Activated CD4-positive, alpha-beta T cell treated with anti-CD3 and anti-CD28 coated beads, Interleukin-2, amount 10 ng/mL, durations not matched to agents 24 days and 14 days (primary cell): ENCODE measurements at places on chromosomes 12 and 14. TPM values are rescaled to one million over a fixed set of nuclear protein-coding genes. Genes with fewer than 3 reads are reported as not detected.

Gene SLC4A8
- 1.4 and 2.3 TPM in 2 replicates for total RNA-seq

Gene SIX4
- 0.23 and 0.52 TPM in 2 replicates for total RNA-seq

Gene MYO1H
- total RNA-seq, result not detected in 2 replicates

Gene MIP
- not detected in 2 replicates for total RNA-seq

Gene RPL10L
- not detected in 2 replicates for total RNA-seq

Gene KRT2
- total RNA-seq, result not detected in 2 replicates
